SK-N-MC (cell line): ENCODE measurements at places on chromosomes 5 and 9.

GRCh38 chr5:6446042-6446441 lies 2.6 kb upstream of the UBE2QL1 start:
- DNase-seq: no peak

GRCh38 chr9:116646661-116647514 lies 40.2 kb upstream of the TRIM32 start:
- DNase-seq: peak; percentile 84

DNA sequence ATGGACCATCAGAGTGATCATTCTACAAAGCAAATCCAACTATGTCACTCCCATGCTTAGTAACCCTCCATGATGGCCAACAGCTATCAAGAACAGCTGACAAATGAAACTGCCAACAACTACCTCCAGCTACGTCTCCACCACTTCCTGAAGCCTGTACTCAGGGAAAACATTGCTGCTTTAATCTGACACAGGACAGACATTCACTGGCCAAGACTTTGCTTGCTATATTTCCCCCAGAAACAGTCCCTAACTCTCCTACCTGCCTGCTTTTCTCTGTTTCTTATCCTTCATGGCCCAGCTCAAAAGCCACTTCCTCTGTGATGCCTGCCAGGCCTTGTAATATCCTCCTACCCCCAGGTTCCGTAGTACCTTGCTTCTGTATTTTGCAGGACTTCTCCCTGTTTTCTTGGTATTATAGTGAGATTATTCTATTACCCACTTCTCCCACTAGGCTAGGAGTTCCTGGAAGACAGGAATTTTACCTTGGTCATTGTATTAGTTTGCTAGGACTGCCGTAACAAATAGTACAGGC lies 14.7 kb upstream of the RAB14 start:
- no peak for DNase-seq

DNA sequence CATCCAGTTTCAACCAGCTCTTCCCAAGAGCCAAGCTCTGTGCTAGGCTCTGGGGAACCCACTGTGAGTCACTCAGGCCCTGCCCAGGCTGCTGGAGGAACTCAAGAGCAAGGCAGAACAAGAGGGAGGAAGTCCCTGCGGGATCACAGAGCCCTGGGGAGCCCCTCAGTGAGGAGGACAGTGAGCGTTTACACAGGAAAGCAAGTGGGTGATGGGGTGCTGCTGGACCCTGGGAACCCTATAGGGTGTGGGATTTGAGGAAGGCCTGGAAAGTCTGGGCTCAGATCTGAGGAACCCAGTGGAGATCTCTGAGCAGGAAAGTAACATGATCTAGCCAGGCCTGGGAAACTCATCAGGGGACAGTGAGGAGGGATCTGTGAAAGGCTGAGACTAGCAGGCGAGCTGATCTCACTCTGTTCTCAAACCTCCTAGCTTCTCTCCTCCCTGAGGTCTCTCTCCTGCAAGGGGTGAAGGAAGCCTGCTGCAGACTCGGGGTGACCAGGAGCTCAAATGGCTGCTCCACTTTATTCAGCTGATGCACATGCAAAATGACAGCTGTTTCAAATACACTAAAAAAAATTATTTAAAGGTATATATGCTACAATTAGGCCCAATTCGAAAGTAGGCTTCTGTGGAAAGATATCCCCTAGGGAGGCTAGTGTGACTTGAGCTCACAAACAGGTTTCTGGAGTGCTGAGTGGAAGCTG lies 70.0 kb downstream of the SHB start:
- no peak for DNase-seq

DNA sequence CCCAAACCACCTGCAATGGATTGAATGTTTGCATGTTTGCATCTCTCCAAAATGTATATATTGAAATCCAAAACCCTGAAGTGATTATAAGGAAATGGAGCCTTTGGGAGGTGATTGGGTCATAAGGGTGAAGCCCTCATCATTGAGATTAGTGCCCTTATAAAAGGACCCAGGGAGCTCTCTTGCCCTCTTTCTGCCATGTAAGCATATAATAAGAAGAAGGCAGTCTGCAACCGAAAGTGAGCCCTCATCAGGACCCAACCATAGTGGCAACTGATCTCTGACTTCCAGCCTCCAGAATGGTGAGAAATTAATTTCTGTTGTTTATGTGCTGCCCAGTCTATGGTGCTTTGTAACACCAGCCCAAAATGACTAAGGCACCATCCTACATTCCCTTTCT lies 115.7 kb upstream of the EFNA5 start:
- DNase-seq: no peak

GRCh38 chr5:57828221-57828620 lies 345.6 kb upstream of the ACTBL2 start:
- DNase-seq: no peak

GRCh38 chr5:132498152-132498551 lies 7.6 kb upstream of the IRF1 start:
- no peak for DNase-seq

DNA sequence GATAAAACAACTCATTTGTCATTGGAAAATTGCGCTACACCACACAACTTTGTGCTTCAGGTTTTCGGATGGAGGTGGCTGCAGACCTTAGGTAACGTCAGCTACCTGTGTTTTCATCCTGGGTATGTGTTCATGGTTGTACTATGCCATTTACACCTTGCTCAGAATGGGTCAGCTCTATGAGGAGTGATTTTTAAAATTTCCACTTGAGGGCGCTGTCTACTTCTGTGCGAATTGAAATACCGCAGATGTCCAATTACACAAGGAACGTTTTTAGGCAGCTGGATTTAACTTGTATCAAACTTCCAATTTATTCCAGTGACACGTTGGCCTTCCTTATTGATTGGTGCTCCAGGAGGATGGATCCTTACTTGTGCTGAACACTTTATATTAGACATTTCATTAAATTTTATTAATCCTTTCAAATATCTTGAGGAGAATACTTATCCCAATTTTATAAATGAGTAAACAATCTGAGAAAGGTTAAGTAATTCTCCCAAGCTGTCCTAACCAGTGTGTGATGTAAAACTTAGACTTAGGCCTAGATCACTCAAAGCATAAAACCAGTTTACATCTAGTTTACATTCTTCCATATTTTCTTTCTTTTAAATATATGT lies 23.4 kb downstream of the DMRTA1 start:
- peak; percentile 16 for DNase-seq

- DNase-seq: no peak
Measured at GRCh38 chr9:7979611-7980010, 180.0 kb upstream of the DMAC1 start.

GRCh38 chr9:110143950-110144545 lies 63.9 kb downstream of the C9orf152 start:
- no peak for DNase-seq

- DNase-seq: no peak
Measured at GRCh38 chr5:151550146-151550545, 41.0 kb downstream of the FAT2 start.

GRCh38 chr9:9612270-9612669 lies 1000.5 kb downstream of the PTPRD start:
- DNase-seq: no peak

GRCh38 chr9:87567983-87568382 lies 70.3 kb downstream of the DAPK1 start:
- DNase-seq: no peak

DNA sequence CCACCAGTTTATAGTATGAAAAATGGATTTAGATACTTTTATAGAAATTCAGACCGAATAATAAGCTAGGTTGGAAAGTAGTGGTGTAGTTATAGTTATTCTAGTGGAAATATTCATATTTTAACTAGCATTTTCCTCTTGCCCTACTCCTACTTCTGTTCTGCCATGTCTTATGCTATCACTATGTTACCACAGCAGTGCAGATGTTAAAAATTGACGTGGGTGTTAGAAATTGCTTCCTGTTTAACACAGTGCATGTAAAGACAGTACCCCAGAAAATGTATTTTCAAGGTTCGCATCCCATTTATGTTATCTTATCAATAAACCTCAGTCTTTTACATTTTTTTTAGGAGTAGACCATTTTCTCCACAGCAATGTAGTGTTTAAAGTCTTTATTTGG lies 774.2 kb upstream of the CDH10 start:
- DNase-seq: no peak

DNA sequence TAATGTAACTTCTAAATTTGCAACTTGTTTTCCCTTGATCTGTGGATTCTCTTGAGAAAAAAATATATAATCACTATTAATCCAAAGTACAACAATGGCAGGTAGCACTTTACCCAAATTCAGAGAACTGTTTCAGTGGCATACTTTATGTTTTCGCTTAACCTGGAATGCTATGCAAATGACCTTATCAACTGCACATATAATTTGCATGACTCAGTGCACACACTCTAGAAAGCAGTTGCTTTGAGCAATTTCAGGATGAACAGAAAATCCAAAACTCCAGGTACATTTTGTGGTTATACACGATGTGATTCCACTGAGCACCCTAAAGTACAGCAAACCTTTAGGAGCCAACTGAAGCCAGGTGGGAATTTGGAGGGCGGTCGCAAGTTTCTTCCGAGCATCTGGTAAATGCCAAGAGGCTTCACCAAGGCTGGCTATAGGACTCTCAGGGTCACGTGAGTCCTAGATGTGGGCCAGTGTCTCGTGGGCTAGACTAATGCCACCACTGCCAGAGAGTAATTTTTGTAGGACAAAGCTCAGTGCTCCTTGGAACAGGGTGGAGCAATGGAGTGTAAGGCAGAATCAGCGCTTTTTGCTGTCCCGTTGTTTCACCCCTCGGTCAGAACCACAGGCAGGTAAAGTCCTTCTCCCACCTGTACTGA lies 37.3 kb downstream of the DMGDH start:
- no peak for DNase-seq

GRCh38 chr9:117480253-117480652 lies 65.4 kb upstream of the ASTN2 start:
- no peak for DNase-seq

DNA sequence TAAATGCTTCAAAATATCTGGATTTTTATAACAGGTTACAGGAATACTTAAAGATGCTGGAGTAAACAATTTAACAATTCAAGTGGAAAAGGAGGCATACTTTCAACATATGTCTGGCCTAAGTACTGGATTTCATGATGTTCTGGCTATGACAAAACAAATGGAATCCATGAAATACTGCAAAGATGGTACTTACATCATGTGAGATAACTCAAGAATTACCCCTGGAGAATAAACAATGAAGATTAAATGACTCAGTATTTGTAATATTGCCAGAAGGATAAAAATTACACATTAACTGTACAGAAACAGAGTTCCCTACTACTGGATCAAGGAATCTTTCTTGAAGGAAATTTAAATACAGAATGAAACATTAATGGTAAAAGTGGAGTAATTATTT lies 35.6 kb downstream of the SLC30A5 start:
- no peak for DNase-seq

- no peak for DNase-seq
Measured at GRCh38 chr9:123305879-123306278, 37.5 kb upstream of the STRBP start.

GRCh38 chr5:134948911-134949310 lies 18.8 kb upstream of the CATSPER3 start:
- no peak for DNase-seq

DNA sequence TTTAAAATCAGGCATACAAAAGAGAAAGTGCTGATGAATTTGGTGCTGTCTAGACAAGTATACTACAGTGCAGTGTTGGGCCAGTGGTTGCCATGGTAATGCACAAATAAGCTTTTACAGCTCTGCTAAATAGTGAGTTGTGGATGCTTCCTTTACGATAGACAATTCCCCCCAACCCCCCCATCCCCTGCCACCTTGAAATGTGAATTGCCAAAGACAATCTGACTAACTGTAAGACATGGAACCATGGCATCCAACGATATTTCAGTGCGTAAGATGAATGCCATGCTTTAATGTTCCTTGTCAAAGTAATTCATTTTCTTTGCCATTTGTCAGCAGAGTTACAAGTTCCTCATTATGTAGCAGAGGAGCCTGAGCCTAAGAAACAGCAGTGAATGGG lies 91.5 kb upstream of the NREP start:
- no peak for DNase-seq

- no peak for DNase-seq
Measured at GRCh38 chr9:99803694-99804093, 18.0 kb upstream of the NR4A3 start.

GRCh38 chr5:106759581-106759980 lies 911.2 kb downstream of the EFNA5 start:
- DNase-seq: no peak
